ENCODE measurements at places on chromosomes 13 and 19.

DNA sequence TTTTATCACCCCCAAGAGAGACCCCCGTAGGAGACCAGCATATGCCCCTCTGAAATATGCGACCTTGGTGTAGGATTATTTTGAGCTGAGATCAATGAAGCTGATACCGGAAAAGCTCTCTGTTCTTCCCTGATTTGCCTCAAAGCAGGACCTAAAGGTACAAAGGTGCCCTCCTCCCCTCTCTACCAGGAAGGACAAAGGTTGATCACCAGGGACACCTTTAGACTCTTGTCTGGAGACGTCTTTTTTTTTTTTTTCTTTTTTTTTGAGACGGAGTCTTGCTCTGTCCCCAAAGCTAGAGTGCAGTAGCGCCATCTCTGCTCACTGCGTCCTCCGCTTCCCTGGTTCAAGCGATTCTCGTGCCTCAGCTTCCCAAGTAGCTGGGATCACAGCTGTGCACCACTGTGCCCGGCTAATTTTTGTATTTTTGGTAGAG is 792 bp upstream of the PEX11G start:
- no peak for DNase-seq

DNA sequence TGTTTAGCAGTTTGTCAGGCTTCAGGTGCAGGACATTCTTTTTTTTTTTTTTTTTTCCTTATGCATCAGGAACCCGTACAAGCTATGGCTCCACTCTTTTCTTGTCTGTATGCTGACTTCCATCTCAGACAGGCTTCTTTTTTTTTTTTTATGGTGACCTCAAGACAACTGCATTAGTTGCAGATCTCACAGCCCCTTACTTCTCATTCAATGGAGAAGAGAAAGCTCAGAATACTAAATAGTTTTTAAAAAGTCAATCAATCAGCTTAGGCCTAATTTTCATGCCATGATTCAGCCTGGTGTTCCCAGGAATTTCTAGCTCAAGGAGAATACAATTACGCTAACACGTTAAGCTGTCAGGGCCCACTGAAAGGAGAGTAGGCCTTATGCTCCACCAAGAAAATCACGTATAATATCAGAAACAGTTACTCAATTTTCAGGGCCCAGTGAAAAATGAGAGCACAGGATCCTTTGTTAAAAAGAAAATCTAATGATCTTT is 1596.0 kb upstream of the MIR17HG start:
- DNase-seq = no peak

DNA sequence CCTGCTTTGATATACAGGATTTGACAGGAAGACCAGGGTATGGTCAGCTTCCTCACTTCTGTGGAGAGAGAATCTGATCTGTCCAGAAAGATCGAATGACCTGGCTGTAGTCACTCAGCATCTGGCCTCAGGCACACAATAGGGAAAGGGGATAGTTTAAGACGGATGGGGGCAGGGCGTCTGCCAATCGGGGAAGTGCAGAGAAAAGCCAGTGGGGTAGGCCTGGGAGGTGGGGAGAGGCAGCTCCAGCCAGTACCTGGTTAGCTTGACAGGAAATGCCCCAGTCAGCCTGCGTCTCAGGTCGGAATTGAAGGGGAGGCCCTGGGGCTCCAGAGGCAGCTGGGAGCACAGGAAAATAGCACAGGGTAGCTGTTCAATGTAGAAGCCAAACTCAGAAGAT is 12.4 kb downstream of the ZNF444 start:
- no peak for DNase-seq

GRCh38 chr19:1942078-1942933 is 1.3 kb downstream of the CSNK1G2 start:
- peak; percentile 88 for DNase-seq

- no peak for DNase-seq
Measured at GRCh38 chr13:52428295-52428694, 22.1 kb downstream of the VPS36 start.
